ENCODE measurements at places on chromosomes 4 and X.

- DNase-seq: no peak
Observed at GRCh38 chrX:138710866-138711341, 613 bp downstream of the FGF13 start.

DNA sequence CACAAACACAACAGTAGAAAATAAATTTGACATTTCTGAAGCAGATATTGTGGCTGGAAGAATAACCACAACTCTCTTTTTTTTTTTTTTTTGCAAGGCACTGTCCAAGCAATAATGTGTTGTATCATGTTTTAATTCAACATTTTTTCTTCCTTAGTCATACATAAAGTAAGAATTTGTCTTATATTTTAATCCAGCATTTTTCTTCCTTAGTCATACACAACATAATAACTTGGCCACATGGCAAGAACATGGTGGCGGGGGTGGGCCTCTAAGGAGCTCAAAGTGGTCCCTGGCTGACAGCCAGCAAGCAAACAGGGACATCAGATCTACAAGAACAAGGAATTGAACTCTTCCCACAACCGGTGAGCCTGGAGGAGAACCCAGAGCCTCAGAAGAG, 20.2 kb downstream of the FBXW7 start:
- no peak for DNase-seq

GRCh38 chrX:17464194-17464593, 89.2 kb downstream of the NHS start:
- DNase-seq: no peak

DNA sequence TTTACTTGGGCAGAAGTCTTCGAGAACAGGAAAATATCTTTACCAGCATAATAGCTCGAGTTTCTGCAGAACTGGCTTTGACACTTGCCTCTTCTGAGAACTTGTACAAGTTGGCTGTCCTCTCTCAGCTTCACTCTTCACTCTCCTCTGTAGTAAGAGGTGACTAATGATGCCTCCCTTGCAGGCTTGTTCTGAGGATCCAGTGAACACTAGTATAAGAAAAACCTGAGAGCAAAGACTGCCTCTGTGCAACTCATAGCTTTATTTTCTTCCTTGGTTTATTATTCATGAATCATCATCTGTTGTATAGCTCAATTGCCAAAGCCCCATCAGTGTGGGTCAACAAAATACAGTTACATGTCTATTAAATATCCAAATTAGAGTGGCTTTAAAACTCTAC, 266.7 kb upstream of the CLNK start:
- DNase-seq: no peak

DNA sequence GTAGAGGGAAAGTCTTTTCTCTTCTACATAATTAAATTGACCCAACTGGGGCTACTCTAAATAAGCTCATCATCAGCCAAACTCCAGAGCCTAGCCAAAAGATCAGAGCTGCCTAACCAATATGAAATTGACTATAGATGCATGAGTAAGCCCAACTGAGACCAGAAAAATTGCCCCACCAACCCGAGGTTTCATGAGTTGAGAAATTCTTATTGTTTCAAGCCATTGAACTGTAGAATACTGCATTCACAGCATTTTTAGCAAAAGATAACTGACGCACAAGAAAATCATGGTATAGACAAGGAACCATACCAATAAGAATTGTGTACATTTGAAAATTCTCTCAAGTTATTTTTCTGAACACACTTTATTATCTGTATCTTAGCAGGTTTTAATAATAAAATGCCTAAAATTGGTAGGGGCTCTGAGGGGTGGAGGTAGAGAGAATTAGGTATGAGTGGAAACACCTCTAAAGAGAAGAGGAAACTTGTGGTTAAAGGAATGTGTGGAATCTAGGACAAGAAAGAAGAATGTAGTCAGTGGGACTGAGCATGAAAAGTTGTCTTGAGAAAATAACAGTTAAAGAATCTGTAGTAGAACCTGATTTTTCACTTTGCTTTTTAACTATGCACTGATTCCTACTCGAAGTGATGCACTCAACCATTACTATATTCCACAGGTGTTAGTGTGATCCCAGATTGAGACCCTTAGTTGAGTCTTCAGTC, 200.9 kb upstream of the PPP1R2C start:
- no peak for DNase-seq

DNA sequence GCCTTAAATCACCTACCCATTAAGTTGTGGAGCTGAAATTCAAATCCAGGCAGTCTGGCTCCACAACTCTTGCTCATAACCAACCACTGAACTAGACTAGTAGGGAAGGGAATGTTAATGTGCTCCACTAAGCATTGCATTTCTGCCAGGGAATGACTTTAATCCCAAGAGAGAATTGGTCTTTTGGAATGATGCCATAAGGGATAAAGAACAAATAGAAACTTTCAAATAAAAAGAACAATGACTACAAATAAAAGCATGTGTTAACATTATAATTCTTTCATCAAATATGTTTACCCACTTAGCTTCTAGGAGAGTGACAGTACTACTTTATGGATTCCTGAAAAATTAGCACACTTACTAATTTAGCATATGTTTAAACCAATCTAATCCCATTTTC, 905.9 kb downstream of the CENPC start:
- DNase-seq: no peak

DNA sequence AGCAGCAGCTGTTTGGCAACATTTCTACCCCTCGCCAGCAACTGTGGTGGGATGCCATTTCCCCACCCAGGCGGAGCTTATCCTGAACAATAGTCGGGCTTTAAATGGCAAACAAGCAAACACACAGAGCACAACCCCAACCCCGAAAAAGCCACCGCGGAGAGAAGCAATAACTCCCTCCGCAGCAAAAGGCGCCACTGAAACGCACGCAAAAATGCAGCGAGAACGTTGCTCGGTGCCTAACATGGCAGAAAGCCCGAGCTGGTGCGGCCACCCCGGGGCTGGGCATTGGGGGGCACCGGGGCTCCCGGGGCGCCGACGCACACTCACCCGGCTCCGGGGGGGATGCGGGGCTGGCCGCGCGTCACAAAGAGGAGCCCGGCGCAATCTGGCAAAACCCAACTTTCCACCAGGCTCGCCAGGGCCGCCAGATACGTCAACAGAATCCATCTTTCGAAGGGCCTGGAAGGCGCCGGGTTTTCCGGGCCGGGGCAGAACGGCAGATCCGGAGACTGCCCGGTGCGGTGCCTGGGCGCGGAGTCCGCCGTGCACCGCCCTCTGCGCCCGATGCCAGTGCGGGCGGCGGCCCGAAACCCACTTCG, 818 bp downstream of the RAI2 start:
- no peak for DNase-seq

- no peak for DNase-seq
Observed at GRCh38 chr4:144787365-144788258, 141.7 kb downstream of the HHIP start.

- DNase-seq: peak; percentile 28
Observed at GRCh38 chrX:12974305-12974795, 560 bp upstream of the TMSB4X start.

- no peak for DNase-seq
Observed at GRCh38 chrX:122119361-122119760, 1064.7 kb upstream of the GRIA3 start.

- DNase-seq: no peak
Observed at GRCh38 chr4:6506616-6507140, 34.3 kb upstream of the PPP2R2C start.

DNA sequence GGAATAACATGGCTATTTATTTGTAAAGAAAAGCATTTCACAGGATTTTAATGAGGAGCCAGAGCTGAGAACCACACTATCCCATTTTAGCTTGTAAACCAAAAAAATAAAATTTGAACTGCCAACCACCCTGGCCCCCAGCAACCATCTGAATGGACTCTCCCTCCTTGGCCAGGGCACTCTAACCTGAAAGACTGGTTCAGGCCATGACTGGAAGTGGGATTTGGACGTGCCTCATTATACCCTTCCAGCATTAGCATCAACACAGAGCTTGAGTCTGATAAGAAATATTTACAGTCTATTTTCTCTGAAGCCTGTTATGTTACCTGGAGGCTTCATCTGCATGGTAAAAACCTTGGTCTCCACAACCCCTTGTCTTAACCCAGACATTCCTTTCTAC, 30.0 kb downstream of the METAP1 start:
- no peak for DNase-seq

- DNase-seq: no peak
Observed at GRCh38 chr4:43550981-43551627, 658.6 kb downstream of the GRXCR1 start.

DNA sequence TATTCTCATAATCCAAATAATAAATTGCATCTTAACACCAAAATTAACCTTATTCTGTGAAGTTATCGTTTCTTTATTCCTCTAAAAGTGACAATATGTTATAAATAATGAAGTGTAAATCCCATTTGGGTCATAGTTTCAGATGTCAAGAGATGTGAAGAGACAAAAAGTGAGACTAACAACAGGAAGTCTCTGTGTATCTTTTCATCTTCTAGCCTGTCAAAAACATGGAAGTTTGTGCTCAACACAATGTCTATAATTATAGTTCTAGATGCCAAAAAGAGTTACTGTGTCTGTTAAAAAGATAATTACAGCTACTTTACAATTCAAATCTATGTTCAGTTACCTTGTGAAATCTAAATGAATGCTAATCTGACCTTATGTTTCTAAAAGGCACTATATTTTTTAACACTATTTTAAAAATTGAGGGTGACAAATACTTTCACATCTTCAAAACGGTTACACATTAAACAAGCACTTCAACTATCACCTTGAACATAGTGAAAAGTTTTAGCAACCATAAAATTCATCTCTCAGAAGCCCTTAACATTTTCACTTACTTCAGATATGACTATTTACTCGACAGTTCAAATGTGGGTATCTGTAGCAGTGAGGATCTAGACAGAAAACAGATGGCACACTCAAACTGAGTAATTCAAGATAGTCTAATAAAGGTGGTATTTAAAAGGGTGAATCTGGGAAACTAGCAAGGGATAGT, 509.8 kb downstream of the ARAP2 start:
- DNase-seq: no peak

GRCh38 chrX:24498975-24499374, 33.9 kb downstream of the PDK3 start:
- no peak for DNase-seq

DNA sequence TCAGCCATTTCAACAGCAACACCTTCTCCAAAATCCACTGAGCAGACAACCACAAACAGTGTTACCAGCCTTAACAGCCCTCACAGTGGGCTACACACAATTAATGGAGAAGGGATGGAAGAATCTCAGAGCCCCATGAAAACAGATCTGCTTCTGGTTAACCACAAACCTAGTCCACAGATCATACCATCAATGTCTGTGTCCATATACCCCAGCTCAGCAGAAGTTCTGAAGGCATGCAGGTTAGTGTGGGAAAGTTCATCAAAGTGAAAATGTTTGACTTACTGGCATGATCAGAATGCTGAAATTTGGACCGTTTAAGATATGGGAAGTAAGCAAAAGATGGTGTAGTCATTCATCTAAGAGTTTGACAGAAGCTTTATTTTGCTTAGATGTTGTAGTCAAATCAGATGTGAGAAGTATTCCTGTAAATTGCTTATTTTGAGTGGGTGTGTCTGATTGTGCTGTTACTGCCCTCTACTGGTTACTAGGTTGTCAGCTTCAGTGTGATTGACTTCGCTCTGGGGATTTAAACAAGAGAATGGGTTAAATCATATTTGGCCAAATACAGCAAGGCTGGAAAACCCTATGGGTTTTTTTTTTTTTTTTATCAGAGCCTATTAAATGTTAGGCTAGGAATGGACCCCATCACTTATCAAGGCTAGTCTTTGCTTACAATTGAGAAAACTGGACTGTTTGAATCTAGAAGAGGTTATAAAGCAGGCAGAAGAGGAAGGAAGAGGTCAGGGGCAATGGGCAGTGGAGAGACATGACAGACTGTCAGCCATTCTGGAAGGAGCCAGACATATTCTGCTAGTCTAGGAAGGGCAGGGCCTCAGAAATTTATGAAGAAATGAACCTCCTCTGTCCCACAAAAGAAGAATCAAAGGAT, 130.3 kb downstream of the DIPK2B start:
- peak; percentile 37 for DNase-seq

DNA sequence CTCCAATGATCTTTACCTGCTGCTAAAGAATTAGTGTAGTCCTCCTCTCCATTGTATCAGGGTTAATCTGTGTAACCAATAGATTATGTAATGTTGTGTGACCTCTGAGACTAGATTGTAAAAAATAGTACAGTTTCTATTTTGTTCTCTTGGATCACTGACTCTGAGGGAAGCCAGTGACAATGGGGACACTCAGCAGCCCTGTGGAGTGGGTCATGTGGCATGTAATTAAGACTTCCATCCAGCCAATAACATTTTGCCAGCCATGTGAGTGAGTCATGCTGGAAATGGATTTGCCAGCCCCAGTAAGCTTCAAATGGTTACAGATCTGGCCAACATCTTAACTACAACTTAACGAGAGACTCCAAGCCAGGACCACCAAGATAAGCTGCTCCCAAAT, 332.3 kb downstream of the PTTG2 start:
- no peak for DNase-seq

GRCh38 chr4:145679991-145680455, at the start of gene C4orf51:
TSS of gene C4orf51 (plus strand) at chr4:145680146. CDS start at chr4:145680204, 58 bp downstream.
- peak; percentile 3 for DNase-seq

GRCh38 chrX:129792586-129793291, 13.0 kb downstream of the SASH3 start:
- no peak for DNase-seq

DNA sequence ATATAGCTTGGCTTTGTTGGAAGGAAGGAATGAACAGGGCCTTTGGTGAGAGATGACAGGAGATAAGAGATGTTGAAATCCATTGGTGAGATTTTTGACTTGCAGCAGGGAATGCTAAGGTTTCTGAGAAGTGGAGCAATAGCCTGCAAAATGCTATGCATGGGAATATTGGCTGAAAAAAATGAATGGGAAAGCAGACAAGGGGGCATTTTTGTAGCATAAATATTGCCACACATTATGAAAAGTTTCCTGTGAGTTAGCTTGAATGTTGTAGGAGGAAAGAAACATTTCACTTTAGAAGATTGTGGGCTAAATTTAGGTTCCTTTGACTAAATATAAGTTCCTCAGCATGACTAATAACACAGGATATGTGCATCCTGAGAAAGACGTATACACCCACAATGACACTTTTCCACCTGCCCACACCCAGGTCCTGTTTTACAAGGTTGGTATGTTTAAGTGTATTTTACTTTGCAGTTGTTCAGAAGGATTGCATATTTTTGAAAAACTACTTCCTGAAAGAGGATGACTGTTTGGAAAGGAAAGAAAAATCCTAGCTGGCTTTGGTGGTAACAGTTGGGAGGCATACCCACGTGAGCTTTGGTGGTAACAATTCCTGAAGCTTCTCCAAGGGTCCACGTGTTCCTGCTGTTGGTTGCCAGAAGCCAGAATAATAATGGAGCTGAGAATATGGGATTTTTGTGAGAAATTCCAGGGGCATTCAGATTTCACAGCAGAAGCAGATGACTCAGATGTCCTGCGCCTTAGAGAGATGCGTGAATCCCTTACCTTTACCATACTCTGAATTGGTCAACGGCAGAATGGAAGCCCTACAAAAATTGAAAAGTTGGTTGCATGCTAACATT, 28.5 kb downstream of the PHEX start:
- no peak for DNase-seq

DNA sequence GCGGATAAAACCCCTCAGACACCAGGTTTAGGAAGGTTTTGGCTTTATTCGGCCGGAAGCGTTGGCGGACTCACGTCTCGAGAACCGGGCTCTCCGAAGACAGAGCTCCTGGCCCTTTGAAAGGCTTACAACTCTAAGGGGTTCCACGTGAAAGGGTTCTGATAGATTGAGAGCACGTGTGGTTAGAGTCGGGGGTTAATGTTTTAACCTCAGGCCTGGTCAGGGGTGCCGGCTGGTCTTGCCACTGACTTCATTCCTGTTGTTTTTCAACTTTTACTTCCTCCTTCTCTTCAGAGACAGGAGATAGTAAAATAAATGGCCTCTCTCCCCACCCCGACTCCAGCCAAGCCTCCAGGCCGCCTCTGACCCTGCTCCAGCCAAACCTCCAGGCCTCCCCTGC, 4.7 kb upstream of the ASMT start:
- DNase-seq: no peak
